Left kidney (tissue), 8 donors: ENCODE measurements at places on chromosomes 2 and 18. TPM values are rescaled to one million over a fixed set of nuclear protein-coding genes. Genes with fewer than 3 reads are reported as not detected.

DNA sequence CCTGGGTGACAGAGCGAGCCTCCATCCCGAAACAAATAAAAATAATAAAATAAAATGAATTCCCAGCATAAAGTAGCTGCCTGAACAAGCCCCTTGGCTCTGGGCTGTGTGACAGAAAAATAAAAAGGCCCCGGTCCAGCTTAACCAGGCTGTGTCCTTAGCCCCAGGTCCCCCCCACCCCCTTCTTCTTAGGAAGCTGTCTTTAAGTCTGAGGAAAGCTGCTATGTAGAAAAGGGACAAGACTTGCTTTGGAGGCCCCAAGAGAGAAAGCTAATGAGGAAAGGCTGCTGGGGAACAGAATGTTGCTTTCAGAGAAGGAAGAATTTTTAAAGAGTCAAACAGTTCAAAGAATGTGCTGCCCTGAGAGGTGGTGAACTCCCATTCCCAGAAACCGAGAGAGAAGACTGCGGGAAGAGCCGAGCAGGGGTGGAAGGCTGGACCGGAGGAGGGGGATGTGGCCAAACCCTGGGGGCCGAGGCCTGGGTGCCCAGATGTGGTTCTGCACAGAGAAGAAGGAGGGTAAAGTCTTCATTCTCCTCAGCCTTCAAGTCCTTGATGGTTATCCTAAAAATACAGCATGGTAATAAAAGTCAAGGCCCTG lies 61.9 kb downstream of the CENPO start:
- no peak for DNase-seq

DNA sequence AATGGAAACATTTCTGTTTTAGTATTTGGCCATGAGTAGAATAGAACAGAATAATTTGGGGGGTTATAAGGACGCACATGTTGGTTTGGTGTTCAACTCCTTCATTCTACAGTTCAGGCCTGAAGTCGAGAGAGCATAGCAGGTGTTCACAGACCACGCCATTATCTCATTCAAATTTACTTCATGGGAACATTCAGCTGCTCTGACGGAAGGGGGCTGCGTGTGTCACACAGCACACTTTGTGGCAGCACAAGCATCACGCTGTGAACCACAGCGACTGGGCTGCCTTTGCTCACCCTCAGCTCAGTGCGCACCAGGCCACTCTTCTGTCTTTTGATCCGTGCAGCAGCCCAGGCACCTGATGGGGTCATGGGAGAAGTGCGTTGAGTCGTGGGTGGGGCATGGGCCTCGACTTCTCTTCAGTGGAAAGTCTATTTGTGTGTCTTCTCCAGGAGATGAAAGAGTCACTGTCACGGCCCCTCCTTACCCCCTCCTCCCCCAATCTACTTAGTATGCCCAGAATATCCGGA lies 348.6 kb upstream of the SALL3 start:
- DNase-seq: no peak

GRCh38 chr2:27690052-27690451 lies 26.4 kb downstream of the SLC4A1AP start:
- no peak for DNase-seq

- peak; percentile 19 for DNase-seq
Measured at GRCh38 chr2:65918760-65919187, 486.4 kb upstream of the SPRED2 start.

DNA sequence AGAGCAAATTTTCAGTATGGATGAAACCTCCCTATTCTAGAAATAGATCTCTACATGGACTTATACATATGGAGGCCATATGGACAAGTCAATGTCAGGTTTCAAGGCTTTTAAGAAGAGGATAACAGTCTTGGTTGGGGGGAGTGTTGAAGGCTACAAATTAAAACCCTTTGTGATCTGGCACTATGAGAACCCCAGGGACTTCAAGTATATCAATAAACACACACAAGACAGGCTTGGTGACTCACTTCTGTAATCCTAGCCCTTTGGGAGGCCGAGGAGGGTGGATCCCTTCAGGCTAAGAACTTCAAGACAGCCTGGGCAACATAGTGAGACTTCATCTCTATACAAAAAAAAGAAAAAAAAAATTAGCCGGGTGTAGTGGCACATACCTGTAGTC lies 127.2 kb upstream of the SP5 start:
- DNase-seq: no peak

COLEC12 gene
- 23.3 TPM for polyA plus RNA-seq
